Stimulated activated CD8-positive, alpha-beta memory T cell treated with anti-CD3 and anti-CD28 coated beads, Interleukin-4, amount 100 ng/mL, for 4 hours (primary cell): ENCODE measurements at places on chromosomes 11 and 22.

DNA sequence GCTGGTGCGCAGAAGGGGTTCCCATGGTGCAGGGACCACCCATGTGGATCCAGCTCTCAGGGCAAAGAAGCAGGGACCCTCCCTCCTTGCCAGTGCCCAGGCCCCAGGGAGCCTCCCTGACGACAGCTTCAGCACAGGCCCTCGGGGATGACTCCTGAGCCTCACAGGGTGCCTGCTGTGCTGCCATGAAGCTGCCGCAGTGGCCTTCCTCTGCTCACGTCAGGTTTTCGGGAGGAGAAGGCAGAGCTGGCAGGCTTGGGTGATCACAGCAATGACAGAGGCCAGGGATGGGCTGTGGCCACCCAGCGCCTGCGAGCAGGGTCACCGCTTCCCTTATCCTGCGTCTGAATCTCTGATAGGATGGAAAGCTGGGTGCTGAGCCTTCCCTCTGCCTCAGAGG lies 276.2 kb downstream of the BRD1 start:
- DNase-seq: no peak

- no peak for DNase-seq
These were observed 36.0 kb downstream of the COMMD9 start for GRCh38 chr11:36253238-36253637.

DNA sequence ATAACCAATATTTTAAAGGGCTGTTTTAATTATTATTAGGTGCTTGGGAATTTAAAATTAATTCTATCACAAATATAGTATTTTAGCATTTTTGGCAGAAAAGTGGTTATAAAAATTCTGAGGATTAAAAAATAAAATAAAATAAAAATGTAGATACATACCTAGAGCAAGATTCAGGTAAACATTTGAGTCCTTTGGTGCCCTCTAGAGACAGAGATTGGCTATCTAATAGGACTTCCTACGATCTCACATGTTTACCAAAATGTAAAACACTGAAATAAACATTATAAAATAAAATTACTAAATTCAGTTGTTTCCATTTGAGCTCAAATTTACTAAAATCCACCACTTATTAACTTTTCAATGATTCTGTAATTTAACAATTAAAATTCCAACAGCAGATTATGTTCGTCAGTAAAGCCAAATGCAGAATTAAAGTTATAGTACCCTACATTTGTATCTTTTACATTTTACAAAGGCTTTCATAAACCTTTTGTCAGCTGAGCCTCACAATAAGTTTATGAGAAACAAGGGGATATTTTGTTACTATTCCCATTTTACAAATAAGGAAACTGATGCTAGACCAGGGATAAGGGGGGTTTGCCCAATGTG lies 27.7 kb downstream of the SLC36A4 start:
- DNase-seq: no peak

- DNase-seq: no peak
These were observed 3.5 kb downstream of the SLC16A8 start for GRCh38 chr22:38080474-38080849.

GRCh38 chr11:116771935-116772334 lies 852 bp downstream of the BUD13 start:
- no peak for DNase-seq

DNA sequence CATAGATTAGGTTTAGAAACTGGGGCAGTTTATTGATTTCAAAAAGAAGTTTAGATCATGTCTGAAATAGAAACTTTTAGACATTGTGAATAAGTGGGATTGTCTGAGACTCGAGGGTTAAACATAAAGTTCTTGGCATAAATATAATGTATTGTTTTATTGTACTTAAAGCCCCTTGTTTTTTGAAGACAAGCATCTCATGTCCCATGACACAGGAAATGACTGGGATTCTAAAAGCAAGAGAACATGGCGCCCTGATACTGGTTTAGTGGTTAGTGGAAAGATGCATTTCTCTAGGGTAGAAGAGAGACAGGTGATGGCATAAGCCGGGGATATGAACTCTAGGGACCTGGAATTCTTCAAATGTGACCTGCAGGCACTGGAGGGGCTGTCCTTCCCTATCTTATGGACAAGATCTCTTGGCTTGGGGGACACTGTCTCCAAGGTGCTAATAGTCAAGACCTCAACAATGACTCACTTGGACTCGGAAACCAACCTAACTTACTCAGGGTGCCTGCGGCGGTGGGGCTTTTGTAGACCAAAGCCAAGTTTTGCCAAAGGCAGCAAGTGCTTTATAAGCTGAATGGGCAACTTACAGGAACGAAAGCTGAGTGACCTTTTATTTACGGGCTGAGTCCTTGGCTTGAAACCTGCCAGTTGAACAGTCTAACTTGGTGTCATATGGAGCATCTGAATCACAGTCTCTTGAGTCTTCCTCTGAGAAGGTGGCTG lies 48.2 kb downstream of the UBASH3B start:
- DNase-seq: no peak

- DNase-seq: no peak
These were observed 1.0 kb downstream of the CTSD start for GRCh38 chr11:1762537-1763302.

GRCh38 chr11:110787680-110788079 lies 75.4 kb upstream of the ARHGAP20 start:
- DNase-seq: no peak
